SK-N-SH treated with all-trans-retinoic acid at 6 μM for 48 hours (cell line): ENCODE measurements at places on chromosomes 11 and 22.

- no peak for ATAC-seq
Observed at GRCh38 chr11:44506375-44507016, 59.0 kb upstream of the CD82 start.

DNA sequence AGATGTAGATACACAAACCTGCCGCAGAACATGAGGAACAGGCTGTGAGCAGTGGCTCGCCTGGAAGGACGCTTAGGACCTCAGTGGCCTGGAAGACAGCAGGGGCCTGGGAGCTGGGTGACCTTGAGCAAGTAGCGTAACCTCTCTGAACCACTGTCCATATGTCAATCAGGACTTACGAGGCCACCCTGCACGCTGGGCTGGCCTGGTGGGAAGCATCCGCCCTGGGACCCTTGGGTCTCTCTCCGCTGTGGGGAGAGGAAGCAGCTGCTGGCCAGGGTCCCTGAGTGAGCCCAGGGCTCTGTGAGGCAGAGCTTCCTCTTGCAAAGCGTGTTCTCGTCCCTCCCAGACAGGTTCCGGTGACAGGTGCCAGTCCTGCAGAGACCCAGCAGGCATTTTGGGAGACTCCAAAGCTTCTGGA, 14.0 kb upstream of the EHD1 start:
- no peak for ATAC-seq

- ATAC-seq: peak; percentile 97
Observed at GRCh38 chr11:102256251-102256650, 61.0 kb upstream of the BIRC3 start.

DNA sequence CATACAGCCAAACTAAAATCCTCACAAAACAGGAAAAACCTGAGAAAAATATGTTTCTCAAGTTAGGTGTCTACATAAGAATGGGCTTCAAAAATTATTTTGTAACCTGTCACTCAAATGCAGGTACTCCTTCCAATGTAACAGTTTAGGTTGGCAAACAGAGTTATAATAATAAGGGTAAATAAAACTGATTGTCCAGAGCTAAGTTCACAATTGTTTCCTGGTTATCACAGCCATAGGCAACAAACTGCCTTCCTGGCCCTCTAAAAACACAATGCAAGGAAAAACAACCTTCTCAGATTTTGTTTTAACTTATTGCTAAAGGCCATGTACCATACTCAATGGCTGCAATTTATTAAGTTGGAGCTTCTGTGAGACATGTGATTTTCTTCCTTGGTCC, 36.4 kb downstream of the SNX19 start:
- no peak for ATAC-seq

- ATAC-seq: no peak
Observed at GRCh38 chr11:134022748-134023147, 46.1 kb upstream of the JAM3 start.

GRCh38 chr11:125593114-125593820, 615 bp downstream of the STT3A start:
- ATAC-seq: peak; percentile 40

DNA sequence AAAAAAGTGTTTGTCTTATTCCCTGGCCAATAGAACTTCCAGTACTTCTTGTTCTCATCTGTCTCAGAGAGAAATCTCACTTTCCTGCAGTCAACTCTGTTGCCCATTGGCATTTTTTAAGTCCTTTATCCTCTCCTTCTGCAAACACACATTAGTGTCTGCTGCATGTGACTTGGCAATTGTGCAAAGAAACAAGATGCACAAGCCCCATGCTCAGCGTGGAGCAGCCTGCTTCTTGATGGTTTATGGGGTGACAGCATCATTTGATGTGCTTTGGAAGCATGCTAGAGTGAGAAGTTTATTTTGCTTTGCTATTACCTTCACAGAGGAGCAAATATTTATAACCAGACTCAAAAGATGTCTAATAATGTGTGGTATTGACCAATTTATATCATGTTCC, 238.2 kb downstream of the FAT3 start:
- ATAC-seq: no peak

GRCh38 chr11:2437516-2437915, 6.8 kb downstream of the TRPM5 start:
- no peak for ATAC-seq

- no peak for ATAC-seq
Observed at GRCh38 chr11:61954851-61955421, 4.8 kb downstream of the BEST1 start.

GRCh38 chr22:22925805-22926369, 38.3 kb downstream of the IGLL5 start:
- no peak for ATAC-seq

GRCh38 chr11:14906993-14907392, 15.0 kb upstream of the CYP2R1 start:
- ATAC-seq: no peak

DNA sequence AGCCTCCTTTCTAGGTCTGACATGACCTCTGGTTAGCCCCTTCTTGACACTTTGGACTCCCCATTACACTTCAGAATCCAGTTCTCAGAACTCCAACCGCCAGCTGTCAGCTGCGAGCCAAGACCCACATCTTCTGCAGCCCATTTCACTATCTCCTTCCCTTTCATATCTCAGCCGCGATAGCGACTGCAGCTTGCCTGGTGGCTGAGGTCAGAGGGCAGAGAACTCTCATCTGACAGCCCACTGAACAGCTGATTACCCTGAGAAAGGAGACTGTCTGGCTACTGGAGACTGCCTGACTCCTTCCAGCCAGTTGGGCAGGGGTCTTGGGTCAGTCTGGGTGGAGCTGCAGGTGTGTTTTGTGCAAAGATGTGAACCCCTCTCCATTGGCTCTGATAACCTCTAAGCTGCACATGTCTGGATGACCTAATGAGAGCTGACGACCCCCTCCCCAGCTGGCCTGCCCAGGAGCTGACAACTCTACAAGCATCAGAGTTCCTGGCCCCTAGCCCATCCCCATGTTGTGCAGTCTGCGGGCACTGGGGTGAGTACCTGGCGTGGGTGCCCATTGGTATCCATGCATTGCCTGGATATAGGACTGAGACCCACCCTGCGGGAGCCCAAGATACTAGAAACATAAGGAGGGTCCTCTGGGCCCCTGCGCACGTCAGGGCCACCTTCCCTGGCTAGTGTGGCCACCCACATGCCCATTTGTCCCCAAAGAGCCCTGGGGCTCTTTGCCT, 1.1 kb downstream of the CHRM1 start:
- no peak for ATAC-seq

- no peak for ATAC-seq
Observed at GRCh38 chr11:134164490-134165370, 59.0 kb downstream of the NCAPD3 start.

- ATAC-seq: no peak
Observed at GRCh38 chr11:47225552-47226400, 11.0 kb downstream of the DDB2 start.

GRCh38 chr11:17014321-17014832, at the start of gene PLEKHA7:
TSS of gene PLEKHA7 (minus strand) at chr11:17014414. CDS start at chr11:17014401, 13 bp downstream.
- ATAC-seq: peak; percentile 49

DNA sequence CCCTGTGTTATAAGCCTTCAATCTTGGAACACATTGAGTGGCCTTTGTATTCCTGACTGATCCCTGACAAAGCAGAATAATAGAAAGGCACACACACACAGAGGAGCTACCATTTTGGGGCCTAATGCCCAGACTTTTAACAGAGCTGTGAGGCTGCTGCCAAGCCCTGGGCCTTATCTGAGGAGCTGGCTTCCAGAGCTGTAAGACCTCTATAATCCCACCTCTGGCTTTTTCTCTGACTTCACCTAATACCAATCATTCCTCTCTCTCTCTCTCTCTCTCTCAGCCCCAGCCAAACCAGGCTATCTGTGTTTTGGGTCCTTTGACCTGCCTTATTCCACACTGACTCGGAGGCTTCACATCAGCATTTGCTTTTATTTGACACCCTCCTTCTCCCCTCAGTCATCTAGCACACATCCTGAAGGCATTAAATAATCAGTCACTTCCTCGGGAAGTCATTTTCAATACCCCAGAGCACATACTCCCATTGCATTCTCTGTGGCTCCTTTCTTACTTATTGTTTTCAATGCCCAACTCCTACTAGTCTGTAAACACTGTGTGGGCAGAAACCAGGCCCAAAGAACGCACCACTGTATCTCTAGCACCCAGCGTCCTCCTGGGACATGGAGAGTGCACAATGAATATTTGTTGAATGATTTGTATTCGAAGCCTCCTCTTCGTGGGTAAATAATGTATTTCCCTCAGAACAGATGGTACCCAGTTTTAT, 21.2 kb upstream of the TRIM44 start:
- no peak for ATAC-seq

DNA sequence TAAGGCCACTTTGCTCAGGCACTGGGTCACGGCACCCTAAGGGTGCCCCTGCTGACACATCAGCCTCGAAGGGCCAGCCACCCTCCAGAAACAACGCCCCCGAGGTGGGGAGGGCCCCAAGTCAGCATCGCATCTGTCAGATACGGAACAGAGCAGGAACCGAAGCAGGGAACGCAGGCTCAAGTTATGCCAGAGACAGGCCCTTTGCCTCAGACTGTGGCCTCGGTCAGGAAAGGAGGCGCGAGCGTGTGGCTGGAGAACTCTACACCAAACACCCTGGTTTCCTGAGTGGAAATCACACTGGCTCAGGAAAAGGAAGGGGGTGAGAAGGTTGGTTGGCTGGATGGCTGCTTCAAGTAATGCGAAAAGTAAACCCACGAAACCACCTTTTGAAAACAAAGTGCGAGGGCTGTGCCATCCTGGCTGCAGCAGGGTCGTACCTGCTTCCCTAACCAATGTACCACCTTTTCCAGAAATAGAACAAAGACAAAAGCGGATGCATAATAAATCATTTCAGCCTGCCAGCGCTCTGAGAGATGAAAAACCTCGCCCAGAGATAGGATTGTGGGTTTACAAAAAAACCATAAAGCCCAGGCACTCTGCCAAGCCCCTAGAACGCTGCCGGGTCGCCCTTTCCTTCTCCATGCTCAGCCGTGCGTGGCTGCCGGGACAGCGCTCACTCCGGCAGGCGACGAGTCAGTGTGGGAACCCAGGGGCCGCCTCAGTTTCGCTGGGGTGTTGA, 38.6 kb downstream of the TRMU start:
- ATAC-seq: no peak

DNA sequence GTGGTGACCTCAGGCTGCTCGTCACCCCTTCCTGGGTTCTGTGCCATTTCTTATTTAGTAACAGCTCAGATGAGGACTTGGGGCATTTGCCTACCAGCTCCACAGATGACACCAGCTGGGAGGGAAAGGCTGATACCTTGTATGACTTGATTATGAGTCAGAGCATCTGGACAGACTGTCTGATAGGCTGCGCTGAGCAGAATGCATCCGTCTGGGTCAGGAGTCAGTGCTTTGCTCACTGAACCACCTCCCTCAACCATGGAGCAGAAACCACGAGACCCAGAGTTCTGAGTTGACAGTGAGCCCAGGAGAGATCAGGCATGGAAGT, 6.8 kb downstream of the ST14 start:
- peak; percentile 99 for ATAC-seq

- no peak for ATAC-seq
Observed at GRCh38 chr11:78170413-78170812, 18.0 kb downstream of the KCTD21 start.

DNA sequence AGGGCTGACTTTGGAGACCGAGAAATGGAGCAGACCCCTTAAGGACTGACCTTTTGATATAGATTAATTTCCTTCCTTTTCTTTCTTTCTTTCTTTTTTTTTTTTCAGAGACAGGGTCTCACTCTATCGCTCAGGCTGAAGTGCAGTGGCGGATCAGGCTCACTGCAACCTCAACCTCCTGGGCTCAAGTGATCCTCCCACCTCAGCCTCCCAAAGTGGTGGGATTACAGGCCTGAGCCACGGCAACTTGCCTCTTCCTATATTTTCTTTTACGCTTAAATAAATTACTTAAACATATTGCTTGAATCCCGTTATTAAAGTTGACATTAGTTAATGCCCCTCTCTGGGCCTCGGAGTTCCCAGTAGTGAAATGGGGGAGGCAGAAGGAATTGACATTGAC, 350 bp upstream of the KCTD14 start:
- no peak for ATAC-seq

DNA sequence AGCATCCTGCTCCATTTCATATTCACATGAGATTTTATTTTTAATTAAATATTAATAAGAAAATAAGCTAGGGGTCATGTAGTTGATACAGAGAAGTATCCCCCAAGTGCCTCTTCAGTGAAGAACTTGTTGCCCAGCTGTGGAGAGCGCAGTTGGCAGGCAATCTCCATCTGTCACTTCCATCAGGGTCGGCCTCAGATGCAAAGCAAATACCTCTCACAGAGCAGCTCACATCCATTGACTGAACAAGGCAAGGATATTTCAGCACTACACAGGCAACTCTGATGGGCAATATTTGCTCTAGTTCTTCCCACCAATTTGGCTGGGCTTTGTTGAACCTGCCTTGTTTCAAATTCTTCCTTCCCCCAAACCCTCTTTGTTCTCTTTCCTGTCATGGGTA, 129.4 kb downstream of the NOX4 start:
- ATAC-seq: no peak

DNA sequence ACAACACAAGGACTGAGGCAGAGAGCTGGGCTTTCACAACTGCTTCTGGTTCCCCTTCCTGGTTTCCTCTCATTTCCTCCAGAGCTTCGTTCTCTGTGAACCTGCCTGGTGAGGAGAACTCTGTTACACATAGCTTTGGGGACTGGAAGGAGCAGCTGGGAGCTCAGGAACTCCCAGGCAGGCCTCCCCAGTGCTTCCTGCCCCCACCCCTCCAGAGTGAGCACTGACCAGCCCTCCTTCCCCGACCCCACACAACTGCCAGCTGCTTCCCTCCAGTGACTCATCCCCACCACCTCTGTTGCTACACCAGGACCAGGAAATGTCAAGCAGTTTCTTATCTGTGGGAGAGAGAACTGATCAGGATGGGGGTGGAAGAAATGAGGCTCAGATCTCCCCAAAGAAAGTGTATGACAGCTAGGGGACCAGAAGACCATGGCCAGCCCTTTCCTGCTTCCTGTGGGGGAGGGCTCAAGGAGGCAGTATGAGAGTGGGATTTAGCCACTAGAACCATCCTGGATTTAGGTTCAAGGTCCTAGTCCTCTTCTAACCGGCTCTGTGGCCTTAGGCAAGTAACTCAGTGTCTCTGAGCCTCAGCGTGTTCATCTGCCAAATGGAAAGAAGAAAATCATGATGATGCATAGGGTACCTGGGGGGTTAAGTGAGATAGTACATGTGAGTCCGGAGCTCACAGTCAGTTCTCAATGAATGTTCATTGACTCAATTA, 4.5 kb upstream of the TP53I11 start:
- ATAC-seq: peak; percentile 48

DNA sequence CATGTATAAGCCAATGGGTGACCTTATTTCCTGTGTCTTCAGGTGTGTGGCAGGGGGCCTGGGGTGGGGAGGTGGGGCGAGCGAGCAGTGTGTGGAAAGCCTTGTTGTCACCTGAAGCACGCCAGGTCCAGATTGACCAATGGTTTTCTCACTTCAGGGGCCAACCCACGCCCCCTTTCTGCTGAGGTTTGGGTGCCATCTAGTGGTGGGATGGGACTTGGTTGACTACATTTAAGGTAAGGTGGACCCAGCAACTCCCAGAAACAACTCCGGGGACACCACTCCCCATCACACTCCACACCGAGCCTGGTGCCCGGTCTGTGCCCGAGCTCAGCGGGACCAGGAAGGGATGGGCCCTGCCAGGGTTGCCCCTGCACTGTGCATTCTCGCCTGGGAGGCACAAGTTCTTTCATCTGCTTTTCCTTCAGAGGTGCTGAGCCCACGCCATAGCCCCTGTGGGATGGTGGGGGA, 40.0 kb downstream of the TPCN2 start:
- ATAC-seq: peak; percentile 88

GRCh38 chr11:95058621-95059020, 8.1 kb upstream of the SRSF8 start:
- no peak for ATAC-seq

GRCh38 chr11:18314784-18315523, 7.0 kb downstream of the HPS5 start:
- ATAC-seq: no peak

- no peak for ATAC-seq
Observed at GRCh38 chr22:47445716-47446290, 683.4 kb downstream of the TBC1D22A start.
